Cardiac atrium fibroblast (primary cell): ENCODE measurements at places on chromosomes 1 and 21. TPM values are rescaled to one million over a fixed set of nuclear protein-coding genes. Genes with fewer than 3 reads are reported as not detected.

Gene NCAM2
- 2.4 and 3.4 TPM in 2 replicates for total RNA-seq

Gene HFM1
- 0.49 TPM in 1 of 2 replicates, not detected in the other for total RNA-seq

Gene MANEAL
- total RNA-seq = 0.54 TPM in 1 of 2 replicates, not detected in the other

Gene COA7
- 10.7 and 13.9 TPM in 2 replicates for total RNA-seq

Gene SPATA45
- not detected in 2 replicates for total RNA-seq

Gene NHLH1
- not detected in 2 replicates for total RNA-seq

Gene PHC2
- 125 and 131 TPM in 2 replicates for total RNA-seq

Gene ITGB3BP
- 11.0 and 20.6 TPM in 2 replicates for total RNA-seq

Gene TTC34
- not detected in 2 replicates for total RNA-seq

Gene ATP8B2
- 64.4 and 93.8 TPM in 2 replicates for total RNA-seq

Gene AMY1A
- not detected in 2 replicates for total RNA-seq

Gene PADI4
- not detected in 2 replicates for total RNA-seq

Gene FCAMR
- total RNA-seq = not detected in 2 replicates

Gene SERPINC1
- 0.16 TPM in 1 of 2 replicates, not detected in the other for total RNA-seq

Gene MSH4
- total RNA-seq = under 0.01 TPM in 2 replicates

Gene TMPRSS3
- total RNA-seq = not detected in 2 replicates

Gene GPN2
- 6.7 and 8.3 TPM in 2 replicates for total RNA-seq

Gene PDPN
- total RNA-seq = 0.90 and 4.1 TPM in 2 replicates

Gene C1orf115
- 0.81 and 2.7 TPM in 2 replicates for total RNA-seq

Gene LCE2A
- not detected in 2 replicates for total RNA-seq

Gene RAP1GAP
- total RNA-seq = 0.36 and 0.49 TPM in 2 replicates

Gene AUNIP
- total RNA-seq = 0.65 and 0.90 TPM in 2 replicates

Gene SPRR2B
- not detected in 2 replicates for total RNA-seq

Gene ZNF678
- total RNA-seq = 1.4 and 5.7 TPM in 2 replicates

Gene OR2T2
- not detected in 2 replicates for total RNA-seq

Gene FLG
- total RNA-seq = not detected in 2 replicates

Gene ADAMTS4
- total RNA-seq = 6.5 and 12.2 TPM in 2 replicates

Gene SLC6A9
- total RNA-seq = 9.0 and 21.7 TPM in 2 replicates

Gene MFSD2A
- 2.2 and 5.0 TPM in 2 replicates for total RNA-seq

Gene PLPPR4
- total RNA-seq = under 0.01 and 0.32 TPM in 2 replicates

Gene EVA1B
- 209 and 221 TPM in 2 replicates for total RNA-seq

Gene TEDDM1
- not detected in 2 replicates for total RNA-seq

Gene ANKRD45
- total RNA-seq = not detected in 2 replicates

Gene USP24
- total RNA-seq = 13.4 and 17.5 TPM in 2 replicates

Gene RO60
- total RNA-seq = 60.4 and 60.7 TPM in 2 replicates

Gene LYPD8
- total RNA-seq = not detected in 2 replicates

Gene C1orf87
- total RNA-seq = not detected in 2 replicates

Gene CAPN2
- 127 and 130 TPM in 2 replicates for total RNA-seq

Gene TMPRSS15
- total RNA-seq = not detected in 2 replicates

Gene CDCA8
- 5.2 and 9.2 TPM in 2 replicates for total RNA-seq

Gene EPHB2
- 0.18 and 0.97 TPM in 2 replicates for total RNA-seq

Gene PDE4B
- 10.5 and 16.7 TPM in 2 replicates for total RNA-seq

Gene ESRRG
- total RNA-seq = not detected in 2 replicates

Gene VPS72
- total RNA-seq = 33.4 and 60.7 TPM in 2 replicates

Gene BLACAT1
- not detected in 2 replicates for total RNA-seq

Gene SYNC
- total RNA-seq = 31.2 and 45.2 TPM in 2 replicates

Gene LCE1A
- not detected in 2 replicates for total RNA-seq

Gene MATN1
- total RNA-seq = not detected in 2 replicates

Gene ACTA1
- not detected in 2 replicates for total RNA-seq

Gene LPAR3
- 1.3 TPM in 1 of 2 replicates, not detected in the other for total RNA-seq

Gene SYT6
- not detected in 2 replicates for total RNA-seq

Gene PRDM15
- total RNA-seq = 2.3 and 3.2 TPM in 2 replicates

Gene TNNI3K
- total RNA-seq = not detected in 2 replicates
